ENCODE measurements at places on chromosomes 13 and 19. TPM values are rescaled to one million over a fixed set of nuclear protein-coding genes. Genes with fewer than 3 reads are reported as not detected.

ICAM1 gene
- total RNA-seq = 77.1 TPM

ZNF497 gene
- total RNA-seq = 0.19 TPM

ZNF880 gene
- total RNA-seq = 13.6 TPM

MYO16 gene
- 0.67 TPM for total RNA-seq

S1PR5 gene
- 0.13 TPM for total RNA-seq

CEACAM4 gene
- total RNA-seq = 6.0 TPM

LGALS14 gene
- total RNA-seq = not detected

PSG11 gene
- not detected for total RNA-seq

SAE1 gene
- 59.3 TPM for total RNA-seq

PRODH2 gene
- not detected for total RNA-seq

SEMA6B gene
- 35.1 TPM for total RNA-seq

MCEMP1 gene
- 9.1 TPM for total RNA-seq

ZNF667 gene
- total RNA-seq = 3.4 TPM

DDA1 gene
- 45.6 TPM for total RNA-seq

PTPRS gene
- total RNA-seq = 417 TPM

ACTMAP gene
- 5.6 TPM for total RNA-seq

ZNF729 gene
- not detected for total RNA-seq

AMER2 gene
- 0.03 TPM for total RNA-seq

KIR2DL3 gene
- not detected for total RNA-seq

ZNF527 gene
- total RNA-seq = 3.0 TPM

KCTD4 gene
- not detected for total RNA-seq
